ENCODE measurements at places on chromosomes 4 and X.

DNA sequence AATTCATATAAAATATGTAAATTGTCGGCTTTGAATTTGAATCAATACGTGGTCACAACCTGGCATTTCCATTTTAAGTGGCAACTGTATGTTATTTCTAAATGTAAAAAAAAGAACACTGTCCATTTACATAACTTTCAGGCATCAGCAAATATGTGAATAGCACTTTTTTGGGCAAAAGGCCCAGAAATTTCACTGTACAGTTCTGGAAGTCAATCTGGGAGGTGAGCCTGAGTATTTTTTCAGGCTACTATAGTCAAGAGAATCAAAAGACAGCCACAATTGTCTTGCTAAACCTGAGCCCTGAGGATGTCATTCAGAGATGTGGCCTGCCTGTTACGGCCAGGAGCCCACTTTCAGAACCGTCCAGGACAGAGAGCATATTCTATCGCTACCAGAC, 543.9 kb upstream of the MAGEB2 start:
- no peak for DNase-seq

- peak; percentile 27 for DNase-seq
Observed at GRCh38 chrX:107324493-107325310, 118.3 kb downstream of the DNAAF6 start.

- DNase-seq = no peak
Observed at GRCh38 chrX:109775386-109775785, 42.3 kb upstream of the ACSL4 start.

- peak; percentile 82 for DNase-seq
Observed at GRCh38 chrX:56764153-56764974, 35.3 kb downstream of the NBDY start.

DNA sequence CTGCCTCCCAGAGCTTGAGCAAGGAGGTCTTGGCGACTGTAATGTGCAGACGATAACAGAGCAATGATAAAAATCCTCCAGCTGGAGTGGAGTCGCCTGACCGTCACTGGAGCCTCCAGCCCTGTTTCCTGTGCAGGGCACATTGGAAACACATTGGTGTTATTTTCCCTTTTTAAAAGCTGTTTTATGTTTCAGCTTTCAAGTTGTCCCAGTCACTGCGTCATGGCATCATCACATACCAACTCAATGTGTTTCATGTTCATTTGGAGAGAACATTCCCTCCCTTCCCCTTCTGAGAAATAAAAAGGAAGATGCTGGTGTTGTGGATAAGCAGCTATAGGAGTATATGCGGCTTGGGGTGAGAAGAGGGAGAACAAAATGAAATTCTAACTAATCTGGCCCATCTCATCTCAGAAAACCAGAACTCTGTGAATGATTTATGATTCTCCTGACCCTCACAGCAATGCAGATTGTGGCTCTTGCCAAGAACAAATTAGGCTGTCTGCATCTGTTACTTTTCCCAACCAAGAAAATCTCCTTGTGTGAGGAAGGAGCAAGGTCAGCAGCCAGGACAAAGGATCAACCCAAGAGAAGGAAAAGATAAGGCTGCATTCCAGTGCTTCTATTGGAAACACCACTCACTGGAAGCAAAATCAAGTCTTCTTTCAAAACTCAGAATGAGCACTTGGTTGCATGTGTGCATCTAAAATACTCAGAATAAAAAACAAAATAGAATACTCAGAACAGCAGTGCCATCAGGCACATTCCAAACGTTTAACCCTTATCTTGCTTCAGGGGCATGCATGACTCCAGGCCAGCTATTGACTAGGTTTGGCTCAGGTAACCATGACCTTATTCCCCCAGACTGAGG, 134.4 kb downstream of the RASL11B start:
- no peak for DNase-seq

DNA sequence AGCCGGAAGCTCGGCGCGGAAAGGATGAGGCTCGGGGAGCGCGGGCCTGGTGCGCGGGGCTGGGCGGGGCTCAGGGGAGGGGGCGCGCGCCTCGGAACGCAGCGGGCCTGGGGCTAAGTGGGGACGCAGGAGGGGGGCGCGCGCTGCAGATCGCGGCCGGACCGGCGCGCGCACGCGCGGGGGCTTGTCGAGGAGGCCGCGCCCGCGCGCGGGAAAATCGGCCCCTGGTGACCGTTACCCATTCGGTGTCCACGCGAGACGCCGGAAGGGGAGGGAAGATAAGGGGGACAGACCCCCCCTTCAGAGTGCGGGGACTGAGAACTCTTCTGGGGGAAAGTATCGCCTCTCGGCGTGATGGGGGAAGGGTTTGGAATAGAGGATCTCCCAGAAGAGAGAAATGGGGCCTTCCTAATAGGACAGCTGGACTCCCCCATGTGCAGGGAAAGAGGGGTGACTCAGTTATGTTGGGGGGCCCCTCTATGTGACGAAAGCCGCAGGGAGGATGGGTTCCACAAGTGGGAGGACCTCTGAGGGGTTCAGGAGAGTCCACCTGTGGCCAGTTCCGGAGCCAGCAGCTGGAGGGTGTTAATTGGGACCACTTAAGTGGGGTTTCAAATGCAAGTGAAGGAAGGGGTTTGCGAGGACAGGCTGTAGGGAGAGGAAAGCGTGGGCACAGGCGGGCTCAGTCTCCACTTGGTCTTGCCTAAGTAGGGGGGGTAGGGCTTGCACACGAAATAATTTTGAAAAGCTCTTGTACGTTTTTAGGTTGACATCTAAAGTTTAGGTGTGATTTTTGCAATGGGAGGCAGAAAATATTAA, 584 bp downstream of the SUV39H1 start:
- DNase-seq = no peak
